CD4-positive, alpha-beta T cell (primary cell): ENCODE measurements at places on chromosomes 5 and 9.

- no peaks in the 10 kb centered on the region for H3K4me1 ChIP-seq
- no peaks in the 10 kb centered on the region for H3K36me3 ChIP-seq
- H3K4me3 ChIP-seq, result no peak overlapping the region
These were observed 15.4 kb upstream of the VDAC1 start for GRCh38 chr5:134020188-134020587.

DNA sequence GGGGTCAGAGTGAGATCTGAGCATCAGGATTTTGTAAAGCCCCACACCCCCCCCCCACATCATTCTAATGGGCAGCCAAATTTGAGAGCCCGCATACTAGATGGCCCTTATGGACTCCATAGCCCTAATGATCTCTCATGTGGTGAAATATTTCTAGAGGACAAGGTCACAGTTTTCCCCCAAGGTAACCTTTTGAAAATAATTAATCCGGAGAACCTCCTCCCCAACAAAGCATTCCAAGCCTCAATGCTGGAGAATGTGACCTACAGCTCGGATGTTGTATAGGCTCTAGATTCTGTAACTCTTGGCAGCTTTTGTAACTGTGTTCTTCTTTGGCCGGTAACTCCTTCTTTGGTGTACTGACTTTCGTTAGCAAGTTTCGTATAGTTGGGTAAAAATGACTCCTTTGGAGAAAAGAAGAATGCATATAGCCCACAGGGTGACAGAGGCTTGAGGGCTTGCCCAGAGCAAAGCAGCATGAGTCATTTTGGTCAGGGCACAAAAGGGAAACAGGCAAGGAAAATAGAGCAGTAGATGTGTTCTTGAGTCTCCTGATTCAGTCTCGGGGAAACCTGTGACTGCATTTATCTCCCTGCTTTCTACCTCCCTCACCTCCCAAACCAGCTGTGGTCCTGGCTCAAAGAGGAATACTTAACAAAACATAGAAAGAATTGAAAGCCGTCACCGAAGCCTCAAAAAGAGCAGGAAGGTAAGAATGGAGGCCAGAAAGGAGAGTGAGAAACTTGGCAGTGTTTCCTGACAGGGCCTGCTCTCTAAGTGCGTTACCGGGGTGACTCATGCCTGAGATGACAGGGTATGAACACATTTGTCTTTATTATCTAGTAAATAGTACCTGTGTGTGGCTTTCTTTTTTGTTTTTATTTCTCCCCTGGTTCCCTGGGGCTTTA, 6.6 kb upstream of the XPA start:
- H3K4me3 ChIP-seq, result no peak overlapping the region
- H3K27me3 ChIP-seq, result no peaks in the 10 kb centered on the region
- no peaks in the 10 kb centered on the region for H3K36me3 ChIP-seq
- H3K4me1 ChIP-seq, result peaks cover 29% of the 10 kb centered on the region

DNA sequence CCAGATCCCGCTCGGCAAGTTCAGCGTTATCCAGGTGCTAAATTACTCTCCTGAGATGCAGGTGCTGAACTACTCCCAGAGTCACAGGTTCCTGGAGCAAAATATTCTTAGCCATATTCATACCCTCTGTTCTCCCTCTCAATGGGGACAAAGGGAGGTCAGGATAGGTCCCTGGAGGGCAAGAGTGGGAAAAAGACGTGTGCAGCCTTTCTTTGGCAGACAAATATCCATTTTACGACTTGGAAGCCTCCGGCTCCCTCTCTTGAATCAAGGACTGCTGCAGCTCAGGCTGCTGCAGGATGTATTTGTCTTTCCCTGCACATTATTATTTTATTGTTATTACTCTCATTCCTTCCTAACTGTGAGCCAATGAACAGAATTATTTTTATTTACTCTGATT, 590.2 kb downstream of the NR2F1-AS1 start:
- no peak overlapping the region for H3K27ac ChIP-seq
- no peak overlapping the region for H3K4me3 ChIP-seq
- DNase-seq, result no peak

DNA sequence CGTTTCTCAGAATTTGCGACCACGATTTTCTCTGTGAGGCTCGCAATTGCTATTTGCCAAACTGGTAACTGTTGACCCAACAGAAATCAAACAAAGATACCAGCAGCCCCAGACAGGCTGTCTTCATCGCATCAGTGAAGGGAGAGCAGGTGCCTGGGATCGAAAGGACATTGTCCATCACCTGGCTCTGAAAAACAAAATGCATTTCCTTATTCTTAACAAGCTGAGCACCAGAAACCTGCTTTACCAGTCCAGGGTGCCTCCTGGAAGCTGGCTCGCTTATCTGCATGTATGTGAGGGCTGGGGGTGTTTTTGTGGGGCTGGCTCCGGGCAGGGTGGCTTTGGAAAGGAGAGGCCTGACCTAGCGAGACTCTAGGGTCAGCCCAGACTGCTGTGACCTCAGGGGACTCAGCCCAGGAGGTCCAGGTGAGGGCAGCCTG, 24.7 kb downstream of the WWC1 start:
- DNase-seq, result no peak
- H3K4me3 ChIP-seq, result no peak overlapping the region
- H3K36me3 ChIP-seq, result no peaks in the 10 kb centered on the region
- H3K27ac ChIP-seq, result no peak overlapping the region

DNA sequence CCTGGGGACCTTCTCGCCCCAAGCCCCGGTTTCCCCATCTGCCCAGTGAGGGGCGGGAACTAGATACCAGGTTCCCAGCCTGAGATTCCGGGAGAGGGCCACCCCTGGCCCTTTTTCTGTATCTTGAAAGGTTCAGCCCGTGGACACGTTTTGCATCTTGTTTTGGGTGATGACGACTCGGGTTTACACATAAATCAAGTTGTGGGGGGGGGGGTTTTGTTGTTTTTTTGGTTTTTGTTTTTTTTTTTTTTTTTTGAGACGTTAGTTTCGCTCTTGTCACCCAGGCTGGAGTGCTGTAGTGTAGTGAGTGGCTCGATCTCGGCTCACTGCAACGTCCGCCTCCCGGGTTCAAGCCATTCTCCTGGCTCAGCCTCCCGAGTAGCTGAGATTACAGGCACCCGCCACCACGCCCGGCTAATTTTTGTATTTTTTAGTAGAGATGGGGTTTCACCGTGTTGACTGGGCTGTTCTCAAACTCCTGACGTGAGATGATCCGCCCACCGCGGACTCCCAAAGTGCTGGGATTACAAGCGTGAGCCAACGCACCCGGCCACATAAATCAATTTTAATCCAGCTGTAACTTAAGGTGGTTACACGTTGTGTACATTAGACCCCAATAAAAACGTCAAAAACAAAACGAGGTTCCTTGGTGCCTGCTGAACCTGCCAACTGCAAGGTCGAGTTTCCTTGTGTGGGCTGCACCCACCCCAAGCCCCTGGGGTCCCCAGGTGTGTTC, 1.1 kb upstream of the BRD3 start:
- peak overlapping the region; percentile 78 for H3K4me3 ChIP-seq
- H3K27ac ChIP-seq, result peak overlapping the region; percentile 84

GRCh38 chr9:125391704-125392103, 130.1 kb downstream of the GAPVD1 start:
- H3K36me3 ChIP-seq, result no peaks in the 10 kb centered on the region
- peaks cover 3% of the 10 kb centered on the region for H3K27me3 ChIP-seq
- H3K27ac ChIP-seq, result no peak overlapping the region
- no peaks in the 10 kb centered on the region for H3K4me1 ChIP-seq
- DNase-seq, result no peak
- H3K4me3 ChIP-seq, result no peak overlapping the region

DNA sequence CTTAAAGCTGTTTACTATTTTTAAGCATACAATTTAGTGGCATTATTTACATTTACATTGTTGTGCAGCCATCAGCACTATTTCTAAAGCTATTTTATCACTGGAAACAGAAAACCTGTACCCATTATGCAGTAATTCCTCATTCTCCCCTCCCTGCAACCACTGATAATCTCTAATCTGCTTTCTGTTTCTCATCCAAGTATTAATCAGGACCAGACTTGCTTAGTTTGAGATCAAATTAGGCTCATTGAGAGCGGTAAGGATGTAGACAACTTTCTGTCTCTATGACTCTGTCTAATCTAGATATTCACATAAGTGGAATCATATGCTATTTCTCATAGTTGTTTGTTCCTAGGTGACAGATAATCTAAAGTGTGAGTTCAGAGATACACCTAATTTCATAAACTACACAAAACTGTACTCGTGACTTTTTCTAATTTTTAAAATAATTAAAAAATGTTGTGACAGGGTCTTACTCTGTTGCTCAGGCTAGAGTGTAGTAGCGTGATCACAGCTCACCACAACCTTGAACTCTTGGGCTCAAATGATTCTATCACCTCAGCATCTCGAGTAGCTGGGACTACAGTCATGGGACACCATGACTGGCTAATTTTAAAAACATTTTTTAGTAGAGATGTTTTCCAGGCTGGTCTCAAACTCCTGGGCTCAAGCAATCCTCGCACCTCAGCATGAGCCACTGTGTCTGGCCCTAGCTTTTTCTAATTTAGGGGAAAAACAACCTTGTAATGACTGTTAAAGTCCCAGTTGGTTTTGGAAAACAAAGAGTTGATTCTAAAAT, 37.6 kb downstream of the BDP1 start:
- no peak overlapping the region for H3K4me3 ChIP-seq
- H3K4me1 ChIP-seq, result no peaks in the 10 kb centered on the region
- H3K27ac ChIP-seq, result no peak overlapping the region
- H3K36me3 ChIP-seq, result peaks cover 72% of the 10 kb centered on the region

DNA sequence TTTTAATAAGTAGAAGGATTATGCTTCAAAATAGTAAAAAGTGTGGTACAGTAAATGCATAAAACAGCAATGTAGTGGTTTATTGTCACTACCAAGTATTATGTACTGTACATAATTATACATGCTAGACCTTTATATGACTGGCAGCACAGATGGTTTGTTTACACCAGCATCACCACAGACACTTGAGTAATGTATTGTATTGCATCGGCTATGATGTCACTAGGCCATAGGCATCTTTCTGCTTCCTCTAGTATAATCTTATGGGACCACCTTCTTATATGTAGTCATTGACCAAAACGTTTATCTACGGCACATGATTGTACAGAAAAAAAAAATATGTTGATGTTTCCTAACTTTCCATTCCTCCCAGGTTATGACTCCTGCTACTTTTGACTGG, 31.9 kb upstream of the SSBP2 start:
- H3K27me3 ChIP-seq, result no peaks in the 10 kb centered on the region
- peaks cover 18% of the 10 kb centered on the region for H3K4me1 ChIP-seq
- H3K27ac ChIP-seq, result no peak overlapping the region
- no peaks in the 10 kb centered on the region for H3K36me3 ChIP-seq
- H3K4me3 ChIP-seq, result no peak overlapping the region

GRCh38 chr9:108543251-108543778, 312.5 kb downstream of the ACTL7B start:
- H3K27ac ChIP-seq, result no peak overlapping the region
- H3K4me1 ChIP-seq, result no peaks in the 10 kb centered on the region
- H3K4me3 ChIP-seq, result no peak overlapping the region

- H3K4me1 ChIP-seq, result no peaks in the 10 kb centered on the region
- H3K36me3 ChIP-seq, result no peaks in the 10 kb centered on the region
- no peak overlapping the region for H3K4me3 ChIP-seq
- H3K27me3 ChIP-seq, result no peaks in the 10 kb centered on the region
These were observed 114.1 kb upstream of the RIOK2 start for GRCh38 chr5:97297063-97297703.

- DNase-seq, result no peak
- H3K27me3 ChIP-seq, result no peaks in the 10 kb centered on the region
- no peak overlapping the region for H3K4me3 ChIP-seq
- H3K4me1 ChIP-seq, result no peaks in the 10 kb centered on the region
- no peaks in the 10 kb centered on the region for H3K36me3 ChIP-seq
These were observed 252.0 kb downstream of the MRPS30 start for GRCh38 chr5:45060724-45061123.

DNA sequence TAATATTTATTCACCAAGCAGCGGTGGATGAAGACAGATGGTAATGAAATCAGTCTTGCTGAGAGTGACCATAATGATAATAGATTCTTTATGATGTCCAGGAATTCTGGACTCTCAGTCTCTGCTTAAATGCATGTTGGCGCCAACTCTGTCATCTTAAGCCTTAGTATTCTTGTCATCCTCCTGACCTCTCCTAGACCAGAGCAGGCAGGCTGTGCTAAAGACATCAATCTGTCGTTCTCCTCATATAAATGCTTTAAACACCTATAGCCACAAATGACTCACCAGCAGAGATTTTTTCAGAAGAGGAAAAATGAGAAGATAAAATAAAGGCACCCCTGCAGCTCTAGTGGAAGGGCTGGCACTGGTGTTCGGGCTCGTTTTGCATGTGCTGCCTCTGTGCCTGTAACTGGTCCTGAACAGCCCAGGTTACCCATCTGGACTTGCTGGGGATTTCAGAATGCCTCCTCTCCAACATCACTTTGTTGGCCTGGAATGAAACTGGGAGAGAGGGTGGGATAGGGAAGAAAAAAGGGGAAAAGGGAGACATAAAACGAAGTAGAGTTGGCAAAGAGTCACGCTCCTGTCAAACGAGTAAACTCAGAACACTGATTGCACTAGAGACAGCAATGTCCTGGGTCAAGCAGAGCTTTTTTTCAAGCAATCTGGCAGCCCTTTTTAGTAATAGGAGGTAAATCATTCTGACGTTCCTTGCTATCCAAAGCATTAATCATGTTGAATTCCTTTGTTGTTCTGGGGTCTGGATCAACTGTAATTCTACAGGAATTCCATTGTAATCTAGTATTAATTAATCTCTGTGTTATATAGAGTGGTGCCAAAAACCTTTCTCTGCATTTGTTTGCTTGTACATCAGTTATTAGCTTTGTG, 195.5 kb upstream of the CLINT1 start:
- H3K4me3 ChIP-seq, result no peak overlapping the region
- DNase-seq, result no peak
- H3K27ac ChIP-seq, result no peak overlapping the region
- no peaks in the 10 kb centered on the region for H3K4me1 ChIP-seq

- no peak for DNase-seq
- H3K4me1 ChIP-seq, result peaks cover 22% of the 10 kb centered on the region
- H3K27ac ChIP-seq, result no peak overlapping the region
- peaks cover 24% of the 10 kb centered on the region for H3K27me3 ChIP-seq
- H3K4me3 ChIP-seq, result no peak overlapping the region
These were observed 50.2 kb downstream of the C9orf50 start for GRCh38 chr9:129570450-129571297.

GRCh38 chr9:8962084-8962483, 1162.5 kb upstream of the DMAC1 start:
- no peaks in the 10 kb centered on the region for H3K27me3 ChIP-seq
- H3K4me1 ChIP-seq, result no peaks in the 10 kb centered on the region
- H3K4me3 ChIP-seq, result no peak overlapping the region
- no peaks in the 10 kb centered on the region for H3K36me3 ChIP-seq
- H3K27ac ChIP-seq, result no peak overlapping the region
- DNase-seq, result no peak

- no peak for DNase-seq
- H3K27ac ChIP-seq, result no peak overlapping the region
- H3K4me1 ChIP-seq, result no peaks in the 10 kb centered on the region
- H3K36me3 ChIP-seq, result no peaks in the 10 kb centered on the region
- H3K27me3 ChIP-seq, result no peaks in the 10 kb centered on the region
- H3K4me3 ChIP-seq, result no peak overlapping the region
These were observed 86.0 kb upstream of the ZNF618 start for GRCh38 chr9:113790093-113790492.

GRCh38 chr9:70504834-70505233, 90.4 kb upstream of the KLF9 start:
- DNase-seq, result no peak
- no peaks in the 10 kb centered on the region for H3K36me3 ChIP-seq
- H3K4me3 ChIP-seq, result no peak overlapping the region
- H3K4me1 ChIP-seq, result no peaks in the 10 kb centered on the region
